ENCODE measurements at places on chromosomes 6 and 20.

- no peak for DNase-seq
Observed at GRCh38 chr6:163457637-163458561, 43.4 kb downstream of the QKI start.

GRCh38 chr6:105401247-105402089 is 1.4 kb downstream of the PREP start:
- no peak for DNase-seq

GRCh38 chr6:34190504-34191122 is 44.7 kb upstream of the GRM4 start:
- DNase-seq, result no peak

- peak; percentile 14 for DNase-seq
Observed at GRCh38 chr6:128252341-128253176, 267.8 kb downstream of the PTPRK start.

- DNase-seq, result no peak
Observed at GRCh38 chr6:105818505-105818904, 267.6 kb upstream of the PRDM1 start.

GRCh38 chr6:93036835-93037234 is 382.5 kb downstream of the EPHA7 start:
- no peak for DNase-seq

GRCh38 chr20:14523090-14523489 is 185.7 kb upstream of the FLRT3 start:
- no peak for DNase-seq

GRCh38 chr6:109396046-109396718 is 13.9 kb upstream of the CD164 start:
- no peak for DNase-seq

DNA sequence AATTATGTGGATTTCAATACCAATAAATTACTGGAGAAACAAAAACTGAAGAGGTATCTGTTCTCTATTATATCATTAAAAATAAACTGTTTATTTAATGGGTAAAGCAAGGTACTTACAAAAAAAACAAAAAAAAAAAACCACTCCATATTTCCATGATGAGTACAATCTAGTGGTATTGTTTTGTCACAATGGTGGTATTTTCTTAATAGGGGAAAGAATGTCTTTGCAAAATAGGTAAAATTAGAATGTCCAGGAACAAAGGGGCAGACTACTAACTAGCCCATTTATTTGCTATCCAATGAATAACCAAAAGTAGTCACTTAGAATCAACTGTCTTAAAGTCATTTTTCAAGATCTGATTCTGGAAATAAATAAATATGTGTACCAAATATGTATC is 92.0 kb downstream of the ARHGAP18 start:
- DNase-seq, result no peak

- no peak for DNase-seq
Observed at GRCh38 chr6:16634855-16635254, 126.4 kb downstream of the ATXN1 start.

DNA sequence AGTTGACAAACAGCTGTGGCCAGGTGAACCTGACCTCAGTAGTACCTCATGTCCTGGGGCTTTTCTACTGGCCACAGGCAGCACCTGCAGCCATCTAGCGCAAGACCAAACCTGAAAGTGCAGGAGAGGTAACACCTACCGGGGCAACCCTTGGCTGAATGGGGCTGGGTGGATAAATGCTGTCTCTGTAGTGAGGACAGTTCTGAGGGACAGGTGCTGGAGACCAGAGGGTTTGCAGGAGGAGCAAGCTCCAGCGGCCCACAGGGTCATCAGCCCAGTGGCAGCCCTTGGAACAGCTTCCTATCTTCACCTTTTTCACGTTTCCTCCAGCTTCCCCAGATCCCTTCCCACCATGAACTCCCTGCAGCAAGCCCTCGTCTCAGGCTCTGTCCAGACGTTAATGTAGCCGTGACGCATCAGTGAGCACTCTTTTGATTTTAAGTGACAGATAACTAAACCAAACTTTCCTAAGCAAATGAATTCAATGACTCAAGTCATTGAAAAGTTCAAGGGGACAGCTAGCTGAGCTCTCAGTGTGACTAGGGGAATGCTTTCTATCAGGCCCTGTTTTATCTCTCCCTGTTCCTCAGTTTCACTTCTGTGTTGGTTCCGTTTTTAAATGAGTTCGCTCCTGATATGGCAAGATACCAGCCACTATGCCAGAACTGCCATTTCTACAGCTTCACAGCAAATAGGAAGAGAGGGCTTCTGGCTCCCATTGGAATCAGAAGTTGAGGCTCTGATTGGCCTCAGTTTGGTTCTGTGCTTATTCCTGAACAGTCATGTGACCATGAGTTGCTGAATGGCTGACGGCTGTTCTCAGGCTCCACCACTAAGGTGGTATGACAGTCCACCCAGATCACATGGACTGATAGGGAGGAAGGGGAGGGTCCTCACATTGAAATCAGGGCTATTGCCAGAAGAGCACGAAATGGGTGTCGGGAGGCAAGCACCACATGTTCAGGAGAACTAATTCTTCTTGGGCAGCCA is 12.1 kb upstream of the PFDN4 start:
- DNase-seq, result no peak

DNA sequence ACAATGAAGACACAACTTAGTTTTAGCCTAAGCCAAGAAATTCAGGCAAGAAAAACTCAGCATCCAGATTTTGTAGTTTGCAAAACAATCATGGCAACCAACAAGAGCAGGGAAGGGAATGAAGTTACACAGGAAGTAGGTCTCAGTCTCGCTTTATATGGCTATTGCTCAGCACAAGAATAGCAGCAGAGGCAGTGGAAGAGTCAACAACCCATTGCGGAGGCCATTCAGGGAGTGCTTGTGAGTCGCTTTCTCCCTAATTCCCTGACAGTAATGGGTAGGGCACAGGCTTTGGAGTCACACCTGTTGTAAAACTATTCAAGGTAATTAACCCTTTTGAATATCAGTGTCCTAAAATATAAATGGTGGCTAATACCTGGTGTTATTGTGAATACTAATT is 238.5 kb downstream of the HDGFL1 start:
- DNase-seq, result no peak

GRCh38 chr6:6588064-6588923 is at the start of gene LY86:
TSS of gene LY86 (plus strand) at chr6:6588720. CDS start at chr6:6588735, 15 bp downstream.
- DNase-seq, result no peak

GRCh38 chr6:24899997-24900325 is 35.8 kb downstream of the RIPOR2 start:
- DNase-seq, result no peak

- DNase-seq, result no peak
Observed at GRCh38 chr20:44572551-44573500, 9.6 kb upstream of the PKIG start.

DNA sequence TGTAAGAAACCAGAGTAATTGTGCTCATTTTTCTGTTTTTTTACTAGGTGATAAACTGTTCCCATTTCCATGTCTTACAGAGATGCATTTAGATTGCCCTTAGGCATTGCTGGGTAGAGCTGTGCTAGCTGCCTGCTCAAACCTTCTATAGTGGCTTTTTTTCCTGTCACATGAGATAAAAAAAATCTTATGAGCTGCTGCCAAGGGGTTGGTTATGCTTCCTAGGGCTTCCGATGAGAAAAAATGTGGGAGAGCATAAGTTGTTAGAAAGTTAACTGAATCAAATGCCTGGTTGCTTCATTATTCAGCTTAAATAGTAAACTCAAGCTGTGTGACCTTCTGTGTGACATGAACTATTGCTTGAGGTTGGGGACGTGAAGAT is 50.0 kb upstream of the NOX3 start:
- DNase-seq, result no peak

- DNase-seq, result no peak
Observed at GRCh38 chr6:32700391-32701040, 34.1 kb upstream of the HLA-DQB1 start.

DNA sequence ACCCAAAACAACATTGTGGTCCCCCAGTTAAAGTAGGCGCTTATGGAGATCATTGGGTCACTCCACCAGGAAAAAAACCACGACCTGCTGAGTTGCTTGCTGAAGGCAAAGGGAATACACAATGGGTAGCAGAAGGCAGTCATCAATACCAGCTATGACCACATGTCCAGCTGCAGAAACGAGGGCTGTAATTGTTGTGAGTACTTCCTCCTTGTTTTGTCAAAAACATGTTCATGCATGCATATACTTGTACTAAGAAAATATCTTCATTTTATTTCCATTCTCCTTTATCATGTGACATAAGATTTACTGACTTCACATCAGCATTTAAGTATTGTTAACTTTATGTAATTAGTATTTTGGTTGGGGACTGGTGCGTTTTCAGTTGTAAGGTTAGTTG is 16.9 kb downstream of the SERINC1 start:
- no peak for DNase-seq

GRCh38 chr6:135647521-135647920 is 150.0 kb upstream of the AHI1 start:
- no peak for DNase-seq

DNA sequence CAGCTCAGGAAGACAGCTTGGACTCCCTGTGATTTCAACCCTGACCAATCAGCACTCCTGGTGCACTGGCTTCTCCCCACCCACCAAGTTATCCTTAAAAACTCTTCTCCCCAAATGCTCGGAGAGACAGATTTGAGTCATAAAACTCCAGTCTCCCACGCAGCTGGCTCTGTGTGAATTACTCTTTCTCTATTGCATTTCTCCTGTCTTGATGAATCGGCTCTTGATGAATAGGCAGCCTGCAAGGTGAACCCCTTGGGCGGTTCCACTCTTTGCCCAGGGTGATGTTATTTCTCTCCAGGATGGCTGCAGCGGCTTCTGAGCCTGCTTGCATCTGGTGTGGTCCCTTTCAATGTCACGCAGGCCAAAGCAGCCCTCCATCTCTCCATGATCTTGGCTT is 12.4 kb downstream of the SLC52A3 start:
- no peak for DNase-seq

DNA sequence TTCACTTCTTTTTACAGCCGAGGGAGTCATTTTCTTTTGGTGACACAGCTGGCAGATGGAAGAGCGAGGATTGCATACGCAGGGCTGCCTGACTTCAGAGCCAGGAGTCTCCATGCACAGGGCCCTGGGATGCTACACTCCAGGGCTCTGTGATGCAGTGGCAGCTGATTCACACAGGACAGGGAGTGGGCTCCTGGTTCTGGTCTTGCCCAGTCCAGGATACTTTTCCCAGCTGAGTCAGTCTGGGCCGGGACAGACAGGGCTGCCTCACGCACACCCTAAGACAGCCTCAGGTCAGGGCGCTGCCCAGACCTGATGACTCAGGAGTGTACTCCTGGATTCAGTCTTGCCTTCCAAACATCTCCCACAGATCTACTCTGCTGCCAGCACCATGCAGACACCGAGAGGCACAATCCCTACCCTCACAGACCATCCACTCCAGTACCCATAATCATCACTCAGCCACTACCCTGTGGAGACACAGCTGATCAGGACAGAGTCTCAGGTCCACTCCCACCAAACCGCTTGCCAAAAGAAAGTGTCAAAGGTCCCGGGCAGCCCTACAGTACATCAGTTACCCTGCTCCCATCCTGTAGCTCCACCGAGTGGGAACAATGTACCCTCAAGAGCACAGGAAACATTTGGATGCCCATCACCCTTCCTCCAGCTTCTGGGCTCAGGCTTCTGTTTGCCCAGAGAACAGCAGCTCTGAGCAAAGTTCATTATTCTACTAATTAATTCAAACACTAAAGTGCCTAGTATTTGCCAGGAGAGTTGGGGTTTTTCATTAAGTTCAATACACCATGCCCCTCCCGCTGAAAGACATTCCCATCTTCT is 11.5 kb downstream of the SDC4 start:
- no peak for DNase-seq

DNA sequence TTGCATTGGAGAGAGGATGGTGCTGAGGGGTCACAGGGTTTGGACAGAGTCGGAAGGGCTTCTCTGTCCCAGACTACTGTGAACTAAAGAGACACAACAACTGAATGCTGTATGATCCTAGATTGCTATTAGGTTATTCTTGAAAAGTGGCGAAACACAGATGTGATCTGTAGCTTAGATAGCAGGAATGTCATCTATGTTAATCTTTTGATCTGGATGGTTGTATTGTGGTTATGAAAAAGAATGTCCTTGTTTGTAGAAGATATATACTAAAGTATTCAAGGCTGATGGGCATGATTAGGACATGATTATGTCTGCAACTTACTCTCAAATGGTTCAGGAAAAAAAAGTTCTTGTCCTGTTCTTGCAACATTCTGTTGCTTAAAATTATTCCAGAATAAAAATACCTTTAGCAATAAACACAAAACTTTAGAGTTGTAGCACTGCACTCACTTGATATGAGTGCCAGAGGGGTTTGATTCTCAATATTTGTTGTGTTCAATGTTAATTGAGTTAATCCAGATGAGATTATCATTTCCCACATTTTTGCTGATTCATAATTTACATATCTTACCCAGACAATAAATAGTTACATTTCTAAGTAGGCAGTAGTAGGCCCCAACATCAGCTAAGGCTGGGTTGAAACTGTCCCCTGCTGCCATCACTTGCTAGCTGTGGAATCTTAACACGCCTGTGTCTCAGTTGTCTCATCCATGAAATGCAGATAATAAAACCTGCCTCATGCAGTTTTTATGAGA is 645.2 kb downstream of the KIF16B start:
- DNase-seq, result no peak

GRCh38 chr6:41636833-41637193 is 1.5 kb upstream of the MDFI start:
- no peak for DNase-seq

GRCh38 chr20:50038574-50038991 is 55.8 kb downstream of the SNAI1 start:
- DNase-seq, result no peak

GRCh38 chr20:53128004-53128403 is 155.8 kb downstream of the TSHZ2 start:
- DNase-seq, result no peak

- DNase-seq, result no peak
Observed at GRCh38 chr6:158441716-158442215, 118.1 kb upstream of the TMEM181 start.

GRCh38 chr6:169935861-169936260 is 184.4 kb downstream of the ERMARD start:
- DNase-seq, result no peak

DNA sequence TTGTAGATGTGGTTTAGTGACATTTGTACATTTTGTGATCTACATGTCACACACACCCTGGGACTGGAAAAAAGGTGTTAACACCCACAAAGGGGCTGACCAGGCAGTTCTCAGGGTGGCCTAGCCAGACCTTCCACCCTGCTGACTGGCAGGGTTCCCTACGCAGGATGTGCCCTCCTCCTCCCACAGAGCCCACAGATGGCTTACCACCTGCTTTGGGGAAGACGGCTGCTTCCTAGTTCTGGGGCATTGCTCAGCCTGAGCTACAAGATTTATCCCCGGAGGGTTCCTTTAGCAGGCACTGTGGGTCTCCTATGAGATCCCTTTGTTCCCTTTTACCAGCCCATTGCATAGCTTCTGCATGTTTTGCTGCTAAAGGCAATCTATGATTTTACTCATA is 35.1 kb downstream of the SNAP25 start:
- no peak for DNase-seq

GRCh38 chr6:113693851-113694250 is 163.3 kb upstream of the MARCKS start:
- no peak for DNase-seq

DNA sequence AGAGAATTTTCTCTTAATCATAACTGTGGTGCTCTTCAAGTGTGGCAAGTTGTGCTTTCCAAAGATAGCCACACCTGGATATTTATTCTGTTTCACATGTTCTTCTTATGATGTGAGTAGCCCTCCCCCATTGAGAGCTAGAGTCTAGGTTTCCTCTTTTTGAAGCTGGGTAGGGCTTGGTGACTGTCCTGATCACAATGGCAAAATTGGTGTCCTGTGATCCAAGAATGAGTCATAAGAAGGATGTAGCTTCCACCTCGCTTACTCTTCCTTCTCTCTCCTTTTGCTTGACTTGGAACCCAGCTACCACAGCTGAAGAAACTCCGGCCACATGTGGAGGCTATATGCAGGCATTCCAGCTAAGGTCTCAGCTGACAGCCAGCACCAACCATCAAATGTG is 7.4 kb upstream of the IGF2R start:
- no peak for DNase-seq
